Stimulated activated CD8-positive, alpha-beta memory T cell treated with anti-CD3 and anti-CD28 coated beads, Interleukin-4, amount 100 ng/mL, for 4 hours (primary cell): ENCODE measurements at places on chromosomes 5 and 9.

- no peak for DNase-seq
These were observed 124.8 kb upstream of the IRX4 start for GRCh38 chr5:2007496-2007877.

GRCh38 chr9:3525836-3526164 lies at the start of gene RFX3:
RFX3 (minus strand) TSS chr9:3526001; CDS start chr9:3395588, 130,413 bp downstream.
- peak; percentile 84 for DNase-seq

DNA sequence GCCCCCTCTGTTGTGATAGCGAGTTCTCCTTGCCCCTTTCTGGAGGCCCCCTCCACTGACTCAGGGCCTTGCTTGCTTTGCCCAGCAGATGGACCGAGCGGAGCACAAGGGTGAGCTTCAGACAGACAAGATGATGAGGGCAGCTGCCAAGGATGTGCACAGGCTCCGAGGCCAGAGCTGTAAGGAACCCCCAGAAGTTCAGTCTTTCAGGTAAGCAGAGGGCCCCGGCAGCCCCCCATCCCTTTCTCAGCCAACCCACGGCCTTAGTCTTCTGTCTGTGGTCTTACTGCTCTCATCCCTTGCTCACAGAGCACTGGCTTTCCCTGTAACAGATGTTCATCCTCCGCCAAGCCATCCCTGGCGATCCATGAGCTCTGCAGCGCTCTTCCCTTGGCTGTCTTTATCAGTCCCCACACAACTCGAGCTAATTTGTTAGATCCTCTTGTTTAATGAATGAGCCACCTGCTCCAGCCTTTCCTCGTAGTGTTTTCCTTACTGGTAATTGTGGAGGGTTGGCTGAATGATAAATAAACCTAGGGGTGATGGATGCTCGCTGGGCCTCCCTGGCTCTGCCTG lies 18.4 kb upstream of the RARS1 start:
- no peak for DNase-seq

- no peak for DNase-seq
These were observed 92.5 kb downstream of the MACROH2A1 start for GRCh38 chr5:135306557-135306956.

DNA sequence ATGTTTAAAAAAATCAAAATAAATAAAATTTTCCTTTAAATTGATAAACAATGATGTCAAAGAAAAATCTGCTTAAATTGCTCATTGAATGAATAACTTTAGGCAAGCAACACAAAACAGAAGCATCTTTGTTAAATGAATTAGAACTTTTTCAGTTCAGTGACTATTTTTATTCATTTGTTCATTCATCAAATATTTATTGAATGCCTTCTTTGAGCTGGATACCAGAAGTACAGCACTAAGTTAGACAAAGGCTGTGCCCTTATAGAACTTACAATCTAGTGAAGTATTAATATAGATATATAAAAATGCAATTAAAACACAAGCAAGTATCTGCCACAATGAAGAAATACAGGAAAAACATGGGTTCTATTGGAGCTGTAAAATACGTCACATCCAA lies 10.8 kb downstream of the FNIP1 start:
- no peak for DNase-seq
